ENCODE measurements at places on chromosomes 2 and 18.

DNA sequence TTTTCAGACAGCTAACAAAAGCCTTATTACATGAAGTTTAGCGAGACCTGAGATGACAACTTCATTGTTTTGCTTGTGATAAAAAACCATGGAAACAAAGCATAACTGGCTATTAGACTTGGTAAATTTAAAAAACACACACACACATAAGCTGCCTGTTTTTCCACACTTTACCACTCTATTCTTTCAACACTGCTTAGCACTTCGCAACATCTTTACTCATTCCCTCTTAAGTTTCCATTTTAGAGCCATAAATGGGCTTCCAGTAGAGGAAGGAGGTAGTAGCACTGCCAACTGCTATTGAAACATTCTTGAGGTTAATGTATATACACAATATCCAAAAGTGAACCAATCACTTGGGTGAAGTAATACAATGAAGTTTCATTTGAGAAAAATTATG lies 54.1 kb downstream of the BAZ2B start:
- DNase-seq = peak; percentile 82

DNA sequence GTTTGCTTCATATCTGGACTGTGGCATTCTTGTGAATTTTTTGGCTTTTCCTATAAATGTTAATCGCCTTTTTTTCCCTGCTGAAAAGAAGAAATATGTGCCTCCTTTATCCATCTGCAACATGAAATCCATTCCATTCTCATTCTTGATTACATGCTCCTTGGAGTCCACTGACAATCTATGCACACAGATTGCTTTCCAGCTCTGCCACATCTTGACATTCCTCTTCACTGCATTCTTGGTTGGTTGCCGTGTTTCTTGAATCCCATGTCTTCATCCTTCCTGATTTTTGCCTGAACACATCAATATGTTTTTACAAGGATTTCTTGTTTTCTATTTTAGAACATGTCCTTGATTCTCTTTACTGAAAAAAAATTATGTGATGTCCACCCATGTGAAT lies 26.7 kb upstream of the BIRC6 start:
- no peak for DNase-seq

DNA sequence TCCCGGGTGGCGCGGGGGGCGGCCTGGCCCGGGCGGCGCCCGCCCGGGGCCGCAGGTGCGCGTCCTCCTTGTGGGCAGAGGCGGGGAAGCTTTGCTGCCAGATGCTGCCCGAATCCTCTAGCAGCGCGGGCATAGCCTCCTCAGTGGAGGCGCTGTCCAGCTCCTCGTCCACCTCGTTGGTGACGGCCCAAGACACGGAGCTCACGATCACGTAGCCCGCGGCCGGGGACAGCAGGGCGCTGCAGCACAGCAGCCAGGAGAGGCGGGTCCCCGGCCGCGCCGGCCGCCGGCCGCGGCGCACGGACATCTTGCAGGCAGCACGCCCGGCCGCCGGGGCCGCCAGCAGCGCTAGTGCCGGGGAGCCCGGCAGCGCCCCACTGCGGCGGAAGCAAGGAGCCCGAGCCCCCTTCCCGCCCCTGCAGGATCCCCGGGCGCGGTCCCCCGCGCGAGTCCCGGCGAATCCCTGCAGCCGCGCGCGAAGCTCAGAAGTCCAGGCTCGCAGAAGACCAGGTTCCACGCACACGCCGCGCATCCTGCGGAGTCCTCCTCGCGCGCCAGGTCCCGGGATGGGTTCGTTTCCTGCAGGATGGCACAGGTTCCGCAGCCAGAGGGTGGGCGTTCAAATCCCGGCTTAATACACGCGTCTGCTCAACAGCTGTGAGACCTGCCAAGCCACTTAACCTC lies at the start of gene CREG2:
CREG2 (minus strand) TSS at position 353 of the 684 bp plus-strand sequence; CDS start at position 307, 46 bp downstream.
- DNase-seq = peak; percentile 24

DNA sequence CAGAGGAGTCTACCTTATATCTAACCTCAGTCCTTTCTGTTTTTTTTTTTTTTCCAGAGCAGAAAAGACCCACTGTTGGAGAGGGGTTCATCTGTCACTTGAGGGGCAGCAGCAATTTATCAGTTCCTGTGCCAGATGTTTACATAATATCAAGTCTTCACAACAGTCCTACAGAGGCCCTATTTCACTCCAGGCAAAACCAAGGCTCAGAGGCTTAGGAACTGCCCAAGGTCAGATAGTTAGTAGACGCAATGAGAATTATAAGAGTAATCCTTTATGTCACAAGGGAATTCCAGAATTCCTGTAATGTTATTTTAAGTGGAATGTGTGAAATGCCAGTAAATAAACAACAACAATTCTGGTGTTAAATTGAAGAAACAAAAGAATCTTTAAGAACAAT lies 696.1 kb downstream of the NRXN1 start:
- DNase-seq = no peak

DNA sequence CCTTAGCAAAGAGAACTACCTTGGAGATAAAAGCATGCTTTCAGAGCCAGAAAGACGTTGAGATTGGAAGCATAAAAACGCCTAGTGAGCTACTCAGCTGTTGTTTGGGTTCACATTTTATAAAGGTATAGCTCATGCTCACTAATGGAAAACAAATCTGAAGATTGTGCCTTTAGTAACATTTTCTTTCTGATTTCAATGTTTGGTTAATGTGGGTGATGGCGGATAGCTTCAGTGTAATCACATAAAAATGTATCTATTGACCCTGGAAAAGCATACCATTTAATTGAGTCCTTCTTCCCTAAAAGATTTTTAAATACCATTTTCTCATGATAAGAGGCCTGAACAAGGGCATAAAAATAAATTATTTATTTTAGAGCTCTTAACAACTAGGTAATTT lies 73.4 kb downstream of the DTNA start:
- no peak for DNase-seq

GRCh38 chr2:41933585-41934320 lies 114.1 kb upstream of the PKDCC start:
- DNase-seq = no peak

- no peak for DNase-seq
Observed at GRCh38 chr18:9586814-9587213, 27.5 kb downstream of the PPP4R1 start.

DNA sequence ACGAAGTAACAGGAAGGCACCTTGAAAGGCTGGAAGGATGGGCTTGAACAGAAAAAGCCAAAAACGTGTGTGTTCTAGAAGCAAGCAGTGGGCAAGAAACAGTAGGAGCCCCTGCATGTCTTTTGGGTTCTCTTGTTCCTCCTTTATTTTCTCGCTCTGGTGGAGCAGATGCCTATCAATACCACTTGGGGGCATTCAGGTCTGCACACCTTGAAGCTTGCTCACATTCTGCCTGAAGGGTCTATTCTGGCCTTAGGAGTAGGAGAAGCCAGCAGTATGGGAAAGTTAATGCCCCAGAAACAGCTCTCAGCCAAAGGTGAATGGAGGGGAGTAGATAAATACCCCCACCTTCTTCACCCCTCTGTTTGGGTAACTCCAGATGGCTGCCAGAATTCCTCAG lies 204.5 kb downstream of the TXNL1 start:
- DNase-seq = no peak

- DNase-seq = no peak
Observed at GRCh38 chr18:77876319-77876865, 626.7 kb downstream of the GALR1 start.

- peak; percentile 41 for DNase-seq
Observed at GRCh38 chr2:437756-438393, 150.0 kb upstream of the ALKAL2 start.

DNA sequence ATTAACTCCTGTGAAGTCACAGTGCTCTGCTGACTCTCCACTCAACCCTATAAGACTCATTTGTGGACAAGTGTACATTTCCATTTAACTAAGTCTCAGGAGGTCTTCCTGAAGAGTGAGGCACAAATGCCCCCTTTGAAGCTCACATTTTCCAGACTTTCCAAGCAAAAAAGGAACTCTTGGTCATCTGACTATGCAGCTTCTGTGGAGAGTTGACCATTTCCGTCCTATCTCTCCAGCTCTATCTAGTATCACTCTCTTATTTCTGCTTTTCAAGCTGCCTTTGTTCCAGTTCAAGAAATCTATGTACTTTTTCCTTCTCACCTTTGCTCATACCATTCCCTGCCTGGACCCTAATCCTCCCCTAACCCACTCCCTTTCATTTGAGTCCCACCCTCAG lies 77.0 kb downstream of the ANTXR1 start:
- DNase-seq = no peak

GRCh38 chr2:197827618-197828017 lies 23.2 kb downstream of the PLCL1 start:
- no peak for DNase-seq

DNA sequence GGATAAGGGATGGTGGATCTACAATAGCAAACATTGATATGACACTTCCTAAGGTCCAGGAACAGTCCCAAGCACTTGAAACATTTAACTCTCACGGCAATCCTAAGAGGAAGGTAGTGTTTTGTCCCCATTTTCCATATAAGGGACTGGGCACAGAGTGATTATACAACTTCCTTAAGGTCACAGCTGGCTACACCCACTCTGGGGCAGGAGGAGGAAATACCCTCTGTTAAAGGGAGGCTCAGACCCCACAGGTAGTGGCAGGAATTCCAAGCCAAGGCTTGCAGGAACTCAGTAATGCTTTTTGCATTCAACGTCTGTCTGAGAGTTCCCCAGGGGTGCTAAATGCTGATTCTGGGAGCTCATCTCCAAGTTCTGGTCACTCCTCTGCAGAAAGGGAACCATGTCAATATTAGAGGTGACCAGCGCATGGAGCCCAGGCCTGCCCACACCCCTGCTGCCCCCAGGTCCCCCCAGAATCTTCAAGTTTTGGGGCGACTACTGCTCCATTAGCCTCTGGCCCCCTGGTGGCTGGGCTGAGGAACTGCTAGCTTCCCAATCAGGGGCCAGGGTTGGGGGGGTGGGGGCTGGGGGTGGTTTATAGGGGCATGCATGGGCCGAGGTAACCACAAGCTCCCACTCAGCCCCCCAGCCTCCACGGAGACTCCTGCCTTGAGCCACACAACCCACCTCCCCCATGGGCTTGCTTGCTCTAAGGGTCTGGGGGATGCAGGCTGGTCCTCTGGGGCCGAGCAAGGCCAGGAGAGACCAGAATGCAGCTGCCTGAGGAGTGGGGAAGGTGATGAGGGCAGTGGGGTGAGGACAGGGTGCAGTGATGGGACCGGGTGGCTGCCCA lies 11.1 kb downstream of the OBSL1 start:
- no peak for DNase-seq

DNA sequence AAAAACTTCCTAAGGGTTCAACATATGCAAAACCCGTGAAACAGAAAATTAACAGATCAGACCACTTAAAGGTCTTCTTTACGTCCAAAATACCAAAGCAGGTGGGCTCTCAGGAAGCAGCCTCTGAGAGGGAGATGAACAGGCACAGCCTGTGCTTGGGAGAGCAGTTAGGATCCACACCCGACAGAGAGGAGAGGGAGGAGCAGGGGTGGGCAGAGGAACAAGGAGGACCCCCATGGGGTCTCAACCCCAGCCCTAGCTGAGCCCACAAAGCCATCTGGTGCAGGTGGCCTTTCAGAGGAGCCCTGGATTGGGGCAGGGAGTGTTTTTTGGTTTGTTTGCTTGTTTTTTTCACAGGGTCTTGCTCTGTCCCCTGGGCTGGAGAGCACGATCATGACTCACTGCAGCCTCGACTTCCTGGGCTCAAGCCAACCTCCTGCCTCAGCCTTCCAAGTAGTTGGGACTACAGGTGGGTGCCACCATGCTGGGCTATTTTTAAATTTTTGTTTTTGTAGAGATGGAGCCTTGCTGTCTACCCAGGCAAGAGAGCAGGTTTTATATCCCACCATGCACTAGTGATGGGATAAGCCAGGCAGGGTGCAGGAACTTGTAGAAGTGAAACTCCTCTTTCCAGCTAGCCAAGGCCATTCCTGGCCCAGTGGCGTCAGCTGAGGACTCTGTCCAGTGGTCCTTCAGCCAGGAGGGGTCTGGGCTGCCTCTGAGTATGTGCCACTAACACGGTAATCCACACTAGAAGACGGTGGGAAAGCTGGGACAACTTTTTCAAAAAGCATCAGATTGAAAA lies 154.1 kb upstream of the HDAC4 start:
- no peak for DNase-seq

DNA sequence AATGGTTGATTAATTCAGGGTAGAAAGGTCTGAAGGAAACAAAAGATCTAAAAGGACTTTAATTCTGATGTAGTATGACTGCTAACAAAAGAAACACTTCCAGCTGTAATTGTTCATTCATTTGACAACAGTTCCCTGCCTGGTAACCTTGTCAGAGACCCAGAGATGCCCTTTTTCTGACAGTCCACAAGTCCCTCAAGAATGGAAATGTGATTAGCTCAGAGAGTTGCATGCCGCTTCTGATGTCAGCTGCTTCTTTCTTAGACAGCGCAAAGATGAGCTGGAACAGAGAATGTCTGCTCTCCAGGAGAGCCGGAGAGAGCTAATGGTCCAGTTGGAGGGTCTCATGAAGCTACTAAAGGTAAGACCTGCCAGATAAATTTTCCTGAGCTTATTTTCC lies 153.6 kb downstream of the DTNA start:
- no peak for DNase-seq

DNA sequence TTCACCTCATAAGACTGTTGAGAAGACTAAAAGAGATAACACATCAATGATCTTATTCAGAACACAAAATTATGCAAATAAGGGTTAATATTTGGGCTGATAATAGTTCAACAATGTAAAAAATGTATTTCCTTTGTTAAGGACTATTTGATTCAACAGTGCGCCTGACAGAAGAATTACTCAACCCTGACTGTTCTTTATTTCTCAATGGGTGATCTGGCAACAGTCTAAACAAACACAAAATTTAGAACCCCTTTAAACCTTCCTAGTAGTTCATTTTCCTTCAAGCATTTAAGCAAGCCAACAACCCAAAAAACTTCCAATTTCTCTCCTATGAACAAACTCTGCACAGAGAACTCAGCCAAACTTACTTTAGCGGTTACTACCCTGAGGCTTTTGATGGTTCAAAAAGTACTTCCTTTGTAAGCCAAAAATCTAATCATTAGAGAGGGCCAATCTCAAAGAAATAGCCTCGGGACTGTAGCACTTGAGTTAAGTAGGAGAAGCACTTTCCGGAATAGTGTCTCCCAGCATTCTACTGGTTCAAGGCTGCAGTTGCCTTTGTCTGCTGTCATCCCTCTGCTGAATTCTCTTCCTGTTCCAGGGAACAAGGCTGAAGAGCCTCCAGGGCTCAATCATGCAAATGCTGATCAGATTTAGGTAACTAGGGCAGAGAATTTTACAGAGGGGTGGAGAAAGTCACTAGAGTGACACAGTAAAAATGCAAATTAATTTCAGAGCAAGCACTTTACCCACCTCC lies 40.9 kb upstream of the MAPK4 start:
- DNase-seq = no peak

DNA sequence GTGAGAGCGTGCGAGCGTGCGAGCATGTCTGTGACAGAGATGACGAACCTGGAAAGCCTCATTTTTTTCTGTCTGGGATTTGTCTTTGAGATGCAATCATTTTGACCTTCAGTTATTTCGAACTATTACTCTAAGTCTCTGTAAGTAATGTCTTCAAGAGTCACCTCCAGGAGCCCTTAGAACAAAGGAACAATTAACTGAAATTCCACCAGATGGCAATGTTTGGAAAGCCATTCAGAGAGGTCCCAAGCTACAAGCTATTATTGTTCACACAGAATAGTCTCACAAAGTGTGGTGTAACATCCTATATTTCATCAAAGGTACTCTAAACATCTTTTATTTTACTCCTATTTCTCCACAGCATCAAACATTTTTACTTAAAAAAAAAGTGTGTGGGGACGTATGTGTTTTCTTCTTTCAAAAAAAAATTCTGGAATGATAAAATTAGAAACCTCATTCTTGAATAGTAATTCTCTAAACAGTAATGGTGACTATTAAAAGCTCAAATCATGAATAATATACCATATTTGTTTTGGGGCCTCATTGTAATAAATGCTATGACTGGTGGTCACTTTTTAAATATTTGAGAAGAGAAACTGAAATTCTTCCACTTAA lies 35.1 kb upstream of the MAPRE2 start:
- peak; percentile 20 for DNase-seq

- DNase-seq = no peak
Observed at GRCh38 chr2:21757805-21758430, 634.1 kb downstream of the TDRD15 start.

Data from HL-60 (cell line).